ENCODE measurements at places on chromosomes 12 and 14.

DNA sequence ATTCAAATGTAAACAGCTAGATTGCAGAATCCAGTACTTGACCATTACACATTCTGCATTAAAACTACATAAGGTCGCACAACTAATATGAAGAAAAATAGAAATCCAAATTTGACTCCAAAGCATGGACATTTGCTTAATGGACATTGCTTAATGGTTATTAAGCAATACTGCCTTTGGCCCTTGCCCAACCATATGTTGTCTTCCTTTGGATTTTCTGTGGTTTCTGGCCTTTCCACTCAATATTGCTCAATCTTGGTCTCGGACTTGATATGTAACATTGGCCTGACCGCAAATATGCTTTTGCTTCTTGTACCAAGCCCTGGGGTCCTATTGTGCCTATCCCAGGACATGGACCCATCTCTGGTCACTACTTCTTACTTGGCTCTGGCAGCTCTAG, 67.2 kb downstream of the PTPRR start:
- no peak for DNase-seq

DNA sequence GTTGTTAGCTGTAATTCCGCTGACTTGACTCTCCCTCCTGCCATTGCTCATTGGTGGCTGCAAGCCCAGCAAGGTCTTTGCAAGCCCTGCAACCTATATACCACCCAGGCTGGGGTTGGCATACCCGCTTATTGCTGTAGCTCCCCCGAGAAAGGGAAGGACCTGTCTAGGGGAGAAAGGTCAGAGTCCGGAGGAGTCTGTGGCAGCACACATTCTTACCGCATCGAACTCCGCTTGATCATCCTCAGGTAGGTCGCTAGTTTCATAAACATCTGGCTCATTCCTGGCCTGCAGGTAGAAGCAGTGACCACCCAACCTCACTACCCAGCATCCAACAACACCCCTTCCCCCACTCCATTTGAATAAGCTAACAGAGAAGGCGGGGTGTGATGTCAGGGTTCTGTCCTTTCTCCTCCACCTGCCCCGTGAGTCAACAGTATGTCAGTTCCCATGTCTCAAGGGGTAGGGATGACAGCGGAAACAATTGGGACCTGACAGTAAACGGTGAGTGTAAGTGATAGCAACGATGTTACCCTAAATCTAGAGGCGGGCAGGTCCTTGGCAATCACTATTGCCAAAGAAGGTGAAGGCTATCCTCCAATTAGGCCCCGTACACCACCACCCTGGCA, 1.1 kb downstream of the DCTN2 start:
- DNase-seq = no peak

DNA sequence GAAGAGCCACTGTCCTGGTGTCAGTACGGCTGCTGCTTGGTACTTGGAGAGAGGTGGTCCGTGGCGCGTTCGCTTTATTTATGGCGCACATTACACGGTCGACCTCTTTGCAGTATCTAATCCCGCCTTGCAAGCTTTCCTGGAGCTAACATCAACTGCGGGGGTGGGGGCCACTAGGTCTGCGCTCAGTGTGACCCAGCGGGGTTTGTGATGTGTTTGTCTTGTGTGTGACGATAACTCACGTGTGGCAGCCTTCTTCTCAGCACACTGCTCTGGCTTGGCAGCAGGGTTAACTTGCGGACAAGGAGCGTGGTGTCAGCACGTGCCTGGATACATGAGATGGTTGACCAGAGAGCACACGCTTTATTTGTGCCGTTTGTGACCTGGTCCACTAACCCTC, 122.2 kb upstream of the RTL1 start:
- no peak for DNase-seq

GRCh38 chr12:54509617-54510016, 12.1 kb downstream of the NCKAP1L start:
- no peak for DNase-seq

DNA sequence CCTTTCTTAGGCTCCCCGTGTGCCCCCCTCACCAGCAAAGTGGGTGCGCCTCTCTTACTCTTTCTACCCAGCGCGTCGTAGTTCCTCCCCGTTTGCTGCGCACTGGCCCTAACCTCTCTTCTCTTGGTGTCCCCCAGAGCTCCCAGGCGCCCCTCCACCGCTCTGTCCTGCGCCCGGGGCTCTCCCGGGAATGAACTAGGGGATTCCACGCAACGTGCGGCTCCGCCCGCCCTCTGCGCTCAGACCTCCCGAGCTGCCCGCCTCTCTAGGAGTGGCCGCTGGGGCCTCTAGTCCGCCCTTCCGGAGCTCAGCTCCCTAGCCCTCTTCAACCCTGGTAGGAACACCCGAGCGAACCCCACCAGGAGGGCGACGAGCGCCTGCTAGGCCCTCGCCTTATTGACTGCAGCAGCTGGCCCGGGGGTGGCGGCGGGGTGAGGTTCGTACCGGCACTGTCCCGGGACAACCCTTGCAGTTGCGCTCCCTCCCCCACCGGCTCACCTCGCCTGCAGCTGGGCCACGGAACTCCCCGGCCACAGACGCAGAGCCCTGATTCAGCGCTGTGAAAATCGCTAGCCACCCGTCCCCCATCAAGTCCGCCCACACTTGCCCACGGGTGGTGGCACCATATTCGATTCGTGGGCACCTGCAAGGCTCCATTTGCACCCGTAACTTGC, 1.3 kb downstream of the TMEM233 start:
- DNase-seq = no peak

GRCh38 chr14:97995038-97995437, 1197.9 kb downstream of the VRK1 start:
- DNase-seq = no peak

DNA sequence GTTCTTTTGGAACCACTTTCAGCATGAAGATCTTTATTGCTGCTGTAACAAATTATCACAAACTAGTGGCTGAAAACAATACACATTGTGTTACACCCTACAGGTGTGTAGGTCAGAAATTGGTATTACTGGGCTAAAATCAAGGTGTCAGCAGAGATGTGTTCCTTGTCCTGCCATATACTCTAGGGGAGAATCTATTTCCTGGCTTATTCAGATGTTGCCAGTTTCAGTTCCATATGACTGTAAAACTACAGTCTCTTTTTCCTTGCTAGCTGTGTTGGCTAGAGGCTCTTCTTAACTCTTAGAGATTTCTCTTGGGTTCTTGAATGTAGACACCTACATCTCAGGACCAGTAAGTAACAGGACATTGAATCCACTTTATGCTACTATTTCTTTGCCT, 215.6 kb upstream of the PPFIA2 start:
- DNase-seq = no peak

GRCh38 chr12:100539202-100539601, 34.3 kb upstream of the GAS2L3 start:
- DNase-seq = no peak

DNA sequence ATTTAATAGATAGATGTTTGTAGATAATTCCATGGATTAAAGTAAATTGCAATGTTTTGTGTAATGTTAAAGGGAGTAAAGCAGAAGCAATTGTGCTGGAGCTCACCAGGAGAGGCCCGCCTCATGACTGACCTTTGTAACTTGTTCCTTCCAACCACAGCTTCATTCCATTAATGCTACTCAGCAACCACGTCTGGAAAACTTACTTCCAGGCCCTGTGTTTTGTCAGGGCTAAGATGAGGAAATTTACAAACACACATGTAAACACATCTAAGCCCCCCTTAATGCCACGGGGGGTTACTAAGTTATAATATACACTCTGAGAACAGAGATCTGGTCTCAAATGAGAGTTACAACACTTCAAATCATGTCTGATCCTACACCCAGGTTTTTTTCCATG, 12.4 kb downstream of the LUM start:
- DNase-seq = no peak

GRCh38 chr12:113050795-113051194, 5.7 kb upstream of the DTX1 start:
- DNase-seq = no peak

DNA sequence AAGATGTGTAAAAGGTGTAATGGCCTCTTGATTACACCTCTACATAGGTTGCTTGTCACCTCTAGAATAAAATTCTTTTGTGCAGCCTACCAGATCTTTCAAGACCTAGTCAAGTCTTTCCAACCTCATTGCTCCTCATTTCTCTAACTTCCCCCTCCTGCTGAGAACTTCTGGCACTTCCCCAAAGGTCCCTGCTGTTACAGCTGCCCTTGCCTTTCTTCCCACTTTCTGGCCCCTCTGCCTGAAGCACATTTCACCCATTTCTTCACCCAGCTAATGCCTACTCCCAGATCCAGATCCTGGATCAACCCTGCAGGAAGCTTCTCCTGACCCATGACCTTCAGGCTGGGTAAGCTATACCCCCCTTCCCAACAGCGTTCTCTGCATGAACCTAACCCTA, 1.5 kb downstream of the TSHR start:
- DNase-seq = no peak

- DNase-seq = no peak
Observed at GRCh38 chr14:35406506-35407305, 2.2 kb upstream of the NFKBIA start.

- DNase-seq = no peak
Observed at GRCh38 chr14:65789363-65789762, 376.8 kb downstream of the FUT8 start.

DNA sequence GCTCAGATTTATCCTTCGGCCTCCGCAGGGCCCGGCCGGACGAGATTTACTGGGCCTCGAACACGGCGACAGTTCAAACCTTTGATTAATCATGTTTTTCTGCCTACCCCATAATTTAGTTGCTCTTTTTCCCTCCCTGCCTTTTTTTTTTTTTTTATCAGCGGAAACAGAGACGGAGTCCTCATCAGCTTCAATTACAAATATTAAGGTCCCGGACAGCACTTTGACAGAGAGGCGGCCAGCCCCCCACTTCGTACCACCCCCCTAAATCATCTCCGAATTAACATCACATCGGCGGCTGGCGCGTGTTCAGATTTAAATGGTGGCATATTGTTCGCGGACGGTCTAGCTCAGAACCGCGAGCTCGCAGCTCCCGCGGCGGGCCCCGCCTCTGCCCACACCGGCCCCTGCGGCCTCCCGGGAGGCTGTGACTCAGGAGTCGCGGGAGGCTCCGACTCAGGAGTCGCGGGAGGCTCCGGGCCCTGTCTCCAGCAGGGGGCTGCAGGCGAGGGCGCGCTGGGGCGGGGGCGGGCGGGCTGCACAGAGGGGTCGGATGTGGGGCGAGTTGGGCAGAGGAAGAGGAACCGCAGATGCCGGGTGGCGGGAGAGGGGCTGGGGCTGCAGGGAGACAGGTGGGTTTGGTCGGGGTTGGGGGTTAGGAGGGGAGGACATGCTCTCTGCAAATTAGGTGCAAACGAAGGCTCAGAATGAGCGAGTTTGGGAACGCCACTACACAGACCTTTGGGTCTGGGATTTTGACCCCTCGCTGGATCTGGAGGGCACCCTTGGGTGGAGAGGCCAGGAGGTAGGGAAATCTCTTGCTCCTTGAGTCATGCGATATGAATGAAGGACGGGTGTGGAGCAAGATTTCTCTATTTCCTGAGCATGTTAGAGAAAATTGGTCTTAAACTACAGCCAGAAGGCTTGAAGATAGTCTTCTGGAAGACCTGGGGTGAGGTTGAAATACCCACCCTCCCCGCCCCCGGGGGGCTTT, 19.6 kb upstream of the ATP5MC2 start:
- DNase-seq = no peak

DNA sequence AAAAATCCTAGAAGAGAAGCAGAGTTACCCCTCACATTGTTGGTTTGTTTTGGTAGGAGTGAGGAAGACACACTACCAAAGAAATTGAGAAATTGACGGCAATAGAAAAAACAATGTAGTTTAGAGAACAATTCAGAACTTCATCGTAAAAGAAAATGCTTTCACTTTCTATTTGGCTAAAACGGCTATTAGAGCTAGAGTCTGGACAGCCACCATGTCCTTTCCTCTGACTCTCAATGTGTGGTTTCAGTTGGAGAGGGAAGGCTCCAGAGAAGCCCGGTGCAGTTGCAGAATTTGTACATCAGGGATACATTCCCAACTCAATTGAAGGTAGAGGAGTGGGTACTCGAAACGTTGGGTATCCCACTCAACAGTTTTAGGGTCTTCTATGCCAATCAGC, 535.3 kb downstream of the GALC start:
- DNase-seq = no peak

GRCh38 chr14:66056268-66056907, 429.8 kb upstream of the CCDC196 start:
- DNase-seq = no peak

- DNase-seq = no peak
Observed at GRCh38 chr12:84131076-84131475, 781.5 kb downstream of the SLC6A15 start.

- no peak for DNase-seq
Observed at GRCh38 chr14:51092965-51093364, 1.9 kb downstream of the TRIM9 start.

GRCh38 chr14:69572841-69573135, 1.9 kb downstream of the CCDC177 start:
- no peak for DNase-seq

GRCh38 chr12:19841451-19841850, 402.2 kb downstream of the AEBP2 start:
- no peak for DNase-seq

- DNase-seq = no peak
Observed at GRCh38 chr14:26415618-26416123, 182.2 kb downstream of the NOVA1 start.

GRCh38 chr12:9872742-9873141, 3.6 kb upstream of the CLEC2B start:
- no peak for DNase-seq

DNA sequence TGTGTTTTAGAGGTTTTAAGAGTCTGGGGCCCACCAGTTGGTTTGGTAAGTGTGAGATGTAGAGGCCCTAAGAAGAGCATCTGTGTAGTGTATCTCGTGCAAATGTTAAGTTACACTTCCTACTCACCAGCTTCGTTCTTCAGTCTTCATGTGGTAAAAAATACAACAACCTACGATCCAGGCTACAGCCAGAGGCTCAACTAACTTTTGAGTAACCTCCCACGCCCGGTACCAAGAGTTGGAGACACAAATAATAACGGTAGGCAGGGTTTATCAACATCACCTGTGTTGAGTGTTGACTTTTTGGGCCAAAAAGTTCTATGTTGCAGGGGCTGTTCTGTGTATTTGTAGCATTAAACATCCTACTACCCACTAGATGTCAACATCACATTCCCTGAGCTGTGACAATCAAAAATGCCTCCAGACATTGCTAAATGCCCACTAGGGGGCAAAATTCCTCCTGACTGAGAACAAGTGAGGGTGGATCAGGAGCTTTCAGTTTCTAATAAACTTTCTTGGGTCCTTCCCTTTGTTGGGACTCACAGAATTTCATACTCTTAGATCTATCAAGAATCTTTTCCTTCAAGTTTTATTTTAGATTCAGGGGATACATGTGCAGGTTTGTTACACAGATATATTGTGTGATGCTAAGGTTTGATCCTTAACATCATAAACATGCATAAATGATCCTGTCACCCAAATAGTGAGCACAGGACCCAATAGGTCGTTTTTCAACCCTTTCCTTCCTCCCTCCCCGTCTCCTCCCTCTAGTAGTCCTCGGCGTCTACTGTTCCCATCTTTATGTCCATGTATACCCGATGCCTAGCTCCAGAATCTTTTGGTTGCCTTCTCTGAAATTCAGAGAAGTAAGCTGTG, 94.7 kb downstream of the SLC2A13 start:
- peak; percentile 44 for DNase-seq

DNA sequence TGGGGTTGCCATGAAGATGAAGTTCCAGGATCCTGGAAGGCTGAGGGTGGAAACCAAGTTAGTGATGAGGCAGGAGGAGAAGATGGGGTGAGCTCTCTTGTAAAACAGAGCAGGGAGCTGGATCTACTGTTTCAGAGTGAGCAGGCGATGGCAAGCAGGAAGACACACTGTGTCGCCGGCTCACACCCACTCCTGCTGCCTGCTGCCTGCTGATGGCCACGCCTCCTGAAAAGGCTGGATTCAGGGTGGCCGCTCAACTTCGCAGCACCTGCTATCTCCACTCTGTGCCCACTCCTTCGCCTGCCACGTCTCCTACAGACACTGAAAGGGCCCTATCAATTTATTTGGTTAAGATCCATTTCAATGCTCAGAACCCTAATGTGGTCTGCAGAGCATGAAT, 96.1 kb downstream of the RBM19 start:
- no peak for DNase-seq

Data from CD8-positive, alpha-beta T cell (primary cell).